ENCODE measurements at places on chromosomes 6 and 20. TPM values are rescaled to one million over a fixed set of nuclear protein-coding genes. Genes with fewer than 3 reads are reported as not detected.

The PPIL6 gene
- total RNA-seq: 0.91 TPM

The VSTM2L gene
- total RNA-seq: 1.5 TPM

GRCh38 chr20:1894951-1895673 is at the start of gene SIRPA:
Gene SIRPA, plus strand, starts transcription at chr20:1895407. Its CDS starts 41 bp downstream, at chr20:1895448.
- H3K4me3 ChIP-seq: peak within 1 kb of the TSS; percentile 57
- peak within 1 kb of the TSS; percentile 85 for H3K27ac ChIP-seq
- no peaks in the 10 kb centered on the region for H3K4me1 ChIP-seq
- no peaks in the 10 kb centered on the region for H3K36me3 ChIP-seq
- DNase-seq: peak; percentile 44

The SLC22A16 gene
- not detected for total RNA-seq

The EBF4 gene
- 7.5 TPM for total RNA-seq

The THBD gene
- 2.3 TPM for total RNA-seq

The MYLK4 gene
- total RNA-seq: 0.35 TPM

The CRYBG1 gene
- total RNA-seq: 80.5 TPM

DNA sequence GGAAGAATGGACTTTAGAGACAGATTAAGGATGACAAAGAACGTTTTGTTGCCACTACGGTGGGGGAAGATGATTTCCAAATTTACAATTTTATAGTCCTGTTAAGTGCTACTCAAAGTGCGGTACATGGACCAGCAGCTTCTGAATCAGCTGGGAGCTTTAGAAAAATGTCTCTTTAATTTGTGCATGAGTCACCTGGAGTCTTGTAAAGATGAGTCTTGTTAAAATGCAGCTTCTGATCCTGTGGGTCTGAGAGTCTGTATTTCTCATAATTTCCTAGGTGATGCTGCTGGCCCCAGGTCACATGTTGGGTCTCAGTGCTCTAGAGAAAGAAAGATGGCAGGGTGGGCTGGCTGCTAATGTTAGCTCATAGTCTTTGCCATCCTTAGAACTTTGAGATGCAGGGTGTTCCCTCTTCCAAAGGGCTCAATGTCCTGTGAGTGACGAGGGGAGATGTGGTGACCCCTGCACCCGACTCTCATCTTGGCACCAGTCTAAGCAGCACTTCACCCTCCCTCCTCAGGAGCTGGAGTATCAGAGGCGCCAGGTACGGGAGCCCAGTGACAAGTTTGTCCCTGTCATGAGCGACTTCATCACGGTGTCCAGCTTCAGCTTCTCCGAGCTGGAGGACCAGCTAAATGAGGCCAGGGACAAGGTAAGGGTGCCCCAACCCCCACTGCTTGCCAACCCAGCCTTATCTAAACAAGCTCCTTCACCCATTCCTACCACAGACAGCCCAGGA is 34.5 kb downstream of the MOCS1 start:
- H3K4me1 ChIP-seq: no peaks in the 10 kb centered on the region
- DNase-seq: no peak
- H3K27ac ChIP-seq: no peak overlapping the region
- no peaks in the 10 kb centered on the region for H3K27me3 ChIP-seq

DNA sequence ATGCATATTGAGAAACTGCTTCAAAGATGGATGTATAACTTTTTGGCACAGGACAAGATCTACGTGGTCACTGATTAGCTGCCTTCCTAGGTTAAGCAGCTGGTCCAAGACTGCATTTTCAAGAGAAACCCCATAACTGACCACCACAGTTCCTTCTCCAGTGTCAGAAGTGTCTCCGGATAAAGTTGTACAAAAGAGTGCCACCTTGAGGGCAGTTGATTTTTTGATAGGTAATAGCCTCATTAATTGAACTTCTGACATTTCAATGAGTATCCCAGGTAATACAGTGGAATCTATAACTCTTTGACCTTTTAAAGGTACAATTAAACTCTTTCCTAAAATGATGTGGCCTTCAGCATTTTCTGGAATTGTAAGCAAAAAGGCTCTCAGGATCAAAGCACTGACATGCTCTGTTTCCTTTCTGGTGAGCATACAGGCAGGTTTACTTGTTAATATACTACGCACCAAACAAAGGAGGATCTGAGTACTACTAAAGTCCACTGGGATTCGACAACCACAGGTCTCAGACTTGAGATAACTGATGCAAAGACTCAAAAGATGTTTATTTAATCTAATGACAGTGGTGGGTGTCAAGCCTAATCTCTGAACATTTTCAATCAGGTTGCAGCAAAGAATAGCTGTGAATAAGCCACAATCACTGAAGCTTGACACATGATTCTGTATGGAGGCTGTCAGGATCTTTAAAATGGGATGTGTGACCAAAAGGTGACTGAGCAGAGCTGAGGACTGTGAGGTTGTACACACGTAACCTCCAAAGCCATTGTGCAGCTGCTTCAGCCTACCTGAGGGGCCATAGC is 21.2 kb downstream of the MKKS start:
- DNase-seq: no peak
- no peak overlapping the region for H3K27ac ChIP-seq
- H3K36me3 ChIP-seq: no peaks in the 10 kb centered on the region
- H3K27me3 ChIP-seq: no peaks in the 10 kb centered on the region
- no peaks in the 10 kb centered on the region for H3K4me1 ChIP-seq

GRCh38 chr6:15254070-15254975 is 8.5 kb downstream of the JARID2 start:
- H3K4me1 ChIP-seq: no peaks in the 10 kb centered on the region
- DNase-seq: no peak
- no peaks in the 10 kb centered on the region for H3K36me3 ChIP-seq
- no peak overlapping the region for H3K27ac ChIP-seq
- no peaks in the 10 kb centered on the region for H3K27me3 ChIP-seq
- no peak overlapping the region for H3K4me3 ChIP-seq

The TP53TG5 gene
- 1.0 TPM for total RNA-seq

GRCh38 chr6:30819297-30819917 is 64.9 kb upstream of the DDR1 start:
- H3K27ac ChIP-seq: no peak overlapping the region
- H3K27me3 ChIP-seq: no peaks in the 10 kb centered on the region
- peaks cover 14% of the 10 kb centered on the region for H3K4me1 ChIP-seq
- no peak for DNase-seq
- H3K4me3 ChIP-seq: no peak overlapping the region

The SYNCRIP gene
- total RNA-seq: 87.7 TPM

The PRR18 gene
- not detected for total RNA-seq

- H3K4me1 ChIP-seq: no peaks in the 10 kb centered on the region
- H3K27me3 ChIP-seq: peaks cover 26% of the 10 kb centered on the region
- no peak overlapping the region for H3K27ac ChIP-seq
- H3K36me3 ChIP-seq: no peaks in the 10 kb centered on the region
- H3K4me3 ChIP-seq: no peak overlapping the region
These were observed 2.7 kb downstream of the KCNS1 start for GRCh38 chr20:45098103-45098773.
